Renal cortex interstitium (tissue), 15 donors: ENCODE measurements at places on chromosomes 6 and 20. TPM values are rescaled to one million over a fixed set of nuclear protein-coding genes. Genes with fewer than 3 reads are reported as not detected.

TSBP1 gene
- polyA plus RNA-seq, result 0.20 TPM

DNA sequence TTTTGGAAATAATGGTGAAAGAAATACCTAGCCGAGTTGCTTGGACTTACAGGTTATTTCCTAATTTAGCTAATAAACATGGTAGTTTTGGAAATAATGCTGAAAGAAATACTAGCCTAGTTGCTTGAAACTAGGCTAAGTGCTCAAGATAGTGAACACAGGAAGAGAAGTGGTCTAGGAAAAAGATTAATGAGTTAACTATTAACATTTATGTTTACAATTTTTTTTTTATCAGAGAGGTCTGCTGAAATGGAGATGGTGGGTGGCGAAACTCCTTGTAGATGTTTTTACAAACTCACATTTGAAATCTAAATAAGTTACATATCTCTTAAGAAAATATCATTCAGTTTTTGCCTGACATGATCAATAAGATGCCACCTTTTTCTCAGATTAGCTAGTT lies 39.2 kb downstream of the MAPK14 start:
- no peak for DNase-seq

PKHD1 gene
- 22.0 TPM for polyA plus RNA-seq

- no peak for DNase-seq
Observed at GRCh38 chr6:89936177-89936576, 41.9 kb downstream of the GJA10 start.

- DNase-seq, result no peak
Observed at GRCh38 chr6:111793711-111794111, 79.5 kb downstream of the FYN start.

- no peak for DNase-seq
Observed at GRCh38 chr6:57017841-57018240, 28.7 kb upstream of the KIAA1586 start.

GRCh38 chr6:113276601-113277000 lies 580.5 kb upstream of the MARCKS start:
- DNase-seq, result no peak

- DNase-seq, result no peak
Observed at GRCh38 chr6:160714731-160715316, 12.8 kb downstream of the PLG start.

PERP gene
- 20.9 TPM for polyA plus RNA-seq

DNA sequence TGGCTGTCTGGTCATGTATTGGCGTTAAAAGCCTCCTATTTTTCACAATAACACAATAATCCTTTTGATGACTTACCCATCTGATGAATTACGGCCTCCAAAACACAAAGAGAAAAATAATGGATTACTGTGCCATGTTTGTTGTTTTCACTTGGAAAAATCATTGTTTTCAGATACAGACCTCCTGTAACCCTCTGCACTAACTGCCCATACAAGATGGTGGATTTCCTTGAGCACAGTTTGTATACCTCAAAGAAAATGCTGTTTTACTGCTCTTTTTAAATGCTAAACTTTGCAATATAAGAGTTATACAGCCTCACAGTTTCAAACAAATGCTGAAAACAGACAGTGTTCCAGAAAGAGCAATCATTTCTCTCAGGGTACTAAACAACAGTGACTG lies 61.0 kb downstream of the SMLR1 start:
- no peak for DNase-seq

DNA sequence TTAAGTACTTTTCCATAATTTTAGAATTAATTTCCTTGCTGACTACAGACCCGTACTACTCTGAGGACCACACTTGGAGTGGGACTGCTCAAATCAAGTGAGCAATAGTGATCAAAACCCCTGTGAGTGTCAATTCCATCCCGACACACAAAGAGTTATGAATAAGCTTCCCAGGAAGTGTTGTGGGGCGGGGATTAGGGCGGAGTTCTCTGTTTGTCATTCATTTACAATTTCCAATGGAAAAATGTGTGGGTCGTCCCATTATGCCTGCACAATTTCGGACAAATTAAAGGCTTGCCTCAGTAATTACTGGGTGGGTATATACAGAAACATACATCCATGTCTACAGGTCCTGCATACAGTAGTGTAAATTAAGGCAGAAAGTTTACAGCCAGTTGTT lies 84.2 kb downstream of the ISM1 start:
- DNase-seq, result no peak

CLPSL1 gene
- not detected for polyA plus RNA-seq

- DNase-seq, result no peak
Observed at GRCh38 chr6:16060039-16060438, 68.8 kb upstream of the MYLIP start.
